ENCODE measurements at places on chromosomes 7 and 10.

DNA sequence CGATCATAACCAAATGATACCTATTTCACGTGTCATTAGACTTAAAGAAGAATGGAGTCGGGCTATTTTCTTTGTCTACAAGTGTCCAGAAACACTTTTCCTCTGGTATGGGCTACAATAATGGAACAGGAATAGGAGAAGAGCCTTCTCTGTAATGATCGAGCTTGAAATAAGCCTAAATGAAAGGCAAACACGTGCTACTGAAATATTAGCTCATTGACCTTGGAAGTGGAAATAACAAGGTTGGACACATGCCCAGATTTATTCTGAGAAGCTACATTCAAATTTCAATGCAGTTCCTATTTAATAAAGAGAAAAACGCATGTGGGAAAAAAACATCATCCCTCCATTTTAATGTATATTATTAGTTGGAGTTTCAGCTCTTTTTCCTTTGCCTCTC is 254.7 kb upstream of the PTER start:
- DNase-seq, result no peak

DNA sequence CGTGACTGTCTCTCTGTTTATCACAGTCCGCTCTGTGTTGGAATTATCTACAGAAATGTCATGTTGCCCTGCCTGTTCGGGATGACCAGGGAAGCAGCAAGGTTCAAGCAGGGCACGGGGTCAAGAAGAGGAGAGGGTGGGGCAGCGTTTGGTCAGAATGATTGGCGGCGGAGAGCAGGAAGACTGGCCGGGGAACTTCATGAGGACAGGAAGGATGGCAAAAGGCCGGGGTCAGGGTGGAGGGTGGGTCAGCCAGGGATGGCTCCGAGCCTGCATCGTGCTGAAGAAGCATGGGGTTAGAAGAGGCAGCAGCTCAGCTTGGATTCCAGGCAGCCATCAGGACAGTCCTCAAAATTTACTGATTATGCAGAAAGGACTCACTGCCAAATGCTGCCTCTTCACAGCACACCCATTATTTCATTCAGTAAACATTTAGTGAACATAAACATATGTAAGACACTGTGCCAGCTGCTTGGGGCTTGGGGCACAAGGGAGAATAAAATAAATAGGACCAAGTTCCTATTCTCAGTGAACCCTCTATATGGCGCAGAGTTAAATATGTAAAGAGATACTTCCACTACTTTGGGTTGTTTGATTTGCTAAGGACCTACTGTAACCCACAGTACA is 42.8 kb downstream of the WNT2 start:
- DNase-seq, result no peak

GRCh38 chr7:125467996-125468854 is 538.6 kb upstream of the POT1 start:
- no peak for DNase-seq

DNA sequence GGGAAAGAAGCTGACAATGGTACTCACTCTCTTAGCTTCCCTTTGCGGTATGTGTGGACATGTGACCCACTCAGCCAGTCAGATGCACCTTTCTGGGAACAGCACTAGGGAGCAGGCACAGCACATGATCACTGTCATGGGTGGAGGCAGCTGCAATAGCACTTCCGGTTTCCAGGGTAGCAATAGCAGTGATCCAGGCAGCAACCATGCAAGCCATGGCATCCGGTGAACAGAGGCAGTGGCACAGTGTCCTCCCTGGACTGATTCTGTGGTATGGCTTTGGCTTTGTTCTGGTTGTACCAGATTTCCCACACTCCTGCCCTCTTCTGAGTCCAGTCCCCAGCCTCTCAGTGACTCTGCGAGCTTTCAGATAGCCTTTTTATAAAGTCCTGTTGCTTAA is 86.8 kb upstream of the NAMPT start:
- DNase-seq, result no peak

- DNase-seq, result no peak
These were observed at the start of gene MKX for GRCh38 chr10:27745732-27746396. TSS of gene MKX (minus strand) at chr10:27745819. CDS start at chr10:27743415, 2,404 bp downstream.

DNA sequence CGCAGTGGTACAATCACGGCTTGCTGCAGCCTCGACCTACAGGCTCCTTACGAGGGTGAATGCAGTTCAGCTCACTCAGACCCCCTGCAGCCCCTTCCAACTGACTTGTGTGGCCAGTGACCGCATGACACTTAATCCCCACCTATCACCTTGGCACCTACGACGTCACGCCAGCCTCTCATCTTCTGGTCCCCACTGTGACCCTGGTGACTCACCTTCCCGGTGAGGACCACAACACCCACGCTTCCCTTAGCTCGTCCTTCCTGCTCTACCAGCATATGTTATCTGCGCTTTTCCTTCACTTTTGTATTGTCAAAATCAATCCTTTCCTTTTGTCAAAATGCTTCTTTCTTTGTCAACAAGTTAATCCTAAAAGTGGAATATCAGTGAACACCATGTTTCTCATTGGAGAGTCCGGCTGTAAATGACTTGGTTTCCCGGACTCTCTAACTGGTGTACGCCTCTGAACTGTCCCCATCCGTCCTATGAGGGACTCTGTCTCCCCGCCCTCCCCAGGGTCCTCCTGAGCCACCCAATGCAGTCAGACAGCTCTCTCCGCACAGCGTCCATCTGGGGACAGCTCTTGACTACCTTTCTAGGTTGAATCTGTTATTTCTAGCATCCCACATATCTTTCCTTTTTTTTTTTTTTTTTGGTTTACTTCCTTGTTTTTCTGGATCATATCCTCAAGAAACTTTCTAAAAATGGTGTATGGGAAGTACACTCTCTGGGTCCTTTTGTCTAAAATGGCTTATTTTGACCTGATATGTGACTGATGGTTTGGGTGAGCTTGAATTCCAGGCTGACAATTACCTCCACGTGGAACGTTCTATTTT is 37.3 kb downstream of the CFAP46 start:
- DNase-seq, result no peak

Data from HuH-7 (cell line).